ENCODE measurements at places on chromosomes 1 and 21.
A peak's percentile ranks its signal among the peaks of the same experiment; 100 is the strongest.

GRCh38 chr1:199859491-199859933 lies 168.0 kb upstream of the NR5A2 start:
- H3K4me1 ChIP-seq = peaks cover 29% of the 10 kb centered on the region
- no peaks in the 10 kb centered on the region for H3K36me3 ChIP-seq
- H3K27me3 ChIP-seq = no peaks in the 10 kb centered on the region
- no peak overlapping the region for H3K4me3 ChIP-seq
- peak overlapping the region; percentile 55 for H3K27ac ChIP-seq

DNA sequence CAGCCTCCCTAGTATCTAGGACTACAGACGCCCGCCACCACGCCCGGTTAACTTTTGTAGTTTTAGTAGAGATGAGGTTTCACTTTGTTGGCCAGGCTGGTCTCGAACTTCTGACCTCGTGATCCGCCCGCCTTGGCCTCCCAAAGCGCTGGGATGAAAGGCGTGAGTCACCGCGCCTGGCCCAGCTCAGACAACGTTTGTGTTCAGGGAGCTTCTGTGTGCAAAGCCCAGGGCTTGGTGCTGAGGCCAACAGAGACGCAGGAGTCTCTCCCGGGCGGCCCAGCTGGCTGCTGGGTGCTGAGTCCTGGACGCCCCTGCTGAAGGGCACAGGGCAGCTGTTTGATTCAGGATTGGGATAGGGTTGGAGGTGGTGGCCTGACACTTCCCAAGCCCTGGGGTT lies 3.0 kb downstream of the PRKCZ start:
- no peak for DNase-seq
- H3K4me3 ChIP-seq = no peak overlapping the region
- H3K4me1 ChIP-seq = 0 out of 2 replicates have a peak, but pooled peaks cover 4% of the 10 kb centered on the region
- H3K27ac ChIP-seq = no peak overlapping the region
- no peaks in the 10 kb centered on the region for H3K36me3 ChIP-seq

DNA sequence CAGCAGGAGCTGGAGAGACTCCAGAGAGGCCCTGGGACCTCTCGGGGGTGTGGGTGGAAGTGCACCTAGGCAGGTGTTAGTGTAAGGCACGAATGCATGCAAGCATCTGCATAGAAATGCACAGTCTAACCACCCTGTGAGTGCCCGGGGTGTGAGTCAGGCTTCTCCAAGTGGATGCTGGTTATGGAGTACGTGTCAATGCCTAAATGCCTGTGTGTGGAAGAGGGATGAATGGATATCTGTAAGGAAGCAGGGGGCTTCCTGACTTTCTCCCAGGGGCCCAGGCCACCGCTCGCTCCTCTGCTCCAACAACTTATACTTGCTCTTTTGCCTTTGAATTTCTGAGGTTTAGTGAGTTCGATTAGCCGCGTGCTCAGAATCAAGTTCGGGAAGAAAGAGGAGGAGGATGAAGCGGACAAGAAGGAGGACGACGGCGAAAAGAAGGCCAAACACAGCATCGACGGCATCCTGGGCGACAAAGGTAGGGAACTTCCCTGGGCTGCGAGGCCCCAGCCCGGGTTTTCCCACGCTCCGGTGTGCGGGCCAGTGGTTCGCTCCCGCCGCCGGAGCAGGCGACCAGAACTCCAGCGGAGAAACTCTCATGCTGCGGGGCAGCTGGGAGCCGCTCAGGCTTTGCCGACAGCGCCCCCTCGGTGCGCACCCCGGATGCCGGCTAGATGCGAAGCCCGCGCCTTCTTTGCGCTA lies 5.4 kb downstream of the PAX7 start:
- H3K36me3 ChIP-seq = no peaks in the 10 kb centered on the region
- no peak overlapping the region for H3K4me3 ChIP-seq
- no peak overlapping the region for H3K27ac ChIP-seq
- H3K4me1 ChIP-seq = no peaks in the 10 kb centered on the region
- peaks cover 93% of the 10 kb centered on the region for H3K27me3 ChIP-seq

- no peaks in the 10 kb centered on the region for H3K36me3 ChIP-seq
- no peak overlapping the region for H3K4me3 ChIP-seq
- no peak overlapping the region for H3K27ac ChIP-seq
Observed at GRCh38 chr1:115826628-115827027, 14.3 kb downstream of the NHLH2 start.

GRCh38 chr1:50968821-50969610 lies 1.0 kb upstream of the CDKN2C start:
- peaks cover 57% of the 10 kb centered on the region for H3K36me3 ChIP-seq
- DNase-seq = peak; percentile 65
- H3K4me1 ChIP-seq = peaks cover 3% of the 10 kb centered on the region
- no peaks in the 10 kb centered on the region for H3K27me3 ChIP-seq
- peak overlapping the region; percentile 99 for H3K27ac ChIP-seq

DNA sequence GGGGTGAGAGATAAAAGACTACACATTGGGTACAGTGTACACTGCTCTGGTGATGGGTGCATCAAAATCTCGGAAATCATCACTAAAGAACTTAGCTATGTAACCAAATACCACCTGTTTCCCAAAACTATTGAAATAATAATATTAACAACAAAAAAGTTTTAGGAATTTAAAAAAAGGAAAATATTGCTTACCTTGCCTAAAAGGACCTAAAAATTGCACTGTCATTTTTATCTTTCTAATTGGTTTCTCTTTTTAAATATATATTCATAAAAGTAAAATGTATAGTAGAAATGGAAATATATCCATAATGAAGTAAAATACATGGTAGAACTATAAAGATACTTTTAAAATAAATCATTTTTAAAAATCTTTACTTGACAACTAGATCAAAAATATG lies 719.3 kb upstream of the RGS18 start:
- DNase-seq = no peak
- H3K27me3 ChIP-seq = no peaks in the 10 kb centered on the region
- no peaks in the 10 kb centered on the region for H3K4me1 ChIP-seq
- no peak overlapping the region for H3K27ac ChIP-seq
- no peak overlapping the region for H3K4me3 ChIP-seq

DNA sequence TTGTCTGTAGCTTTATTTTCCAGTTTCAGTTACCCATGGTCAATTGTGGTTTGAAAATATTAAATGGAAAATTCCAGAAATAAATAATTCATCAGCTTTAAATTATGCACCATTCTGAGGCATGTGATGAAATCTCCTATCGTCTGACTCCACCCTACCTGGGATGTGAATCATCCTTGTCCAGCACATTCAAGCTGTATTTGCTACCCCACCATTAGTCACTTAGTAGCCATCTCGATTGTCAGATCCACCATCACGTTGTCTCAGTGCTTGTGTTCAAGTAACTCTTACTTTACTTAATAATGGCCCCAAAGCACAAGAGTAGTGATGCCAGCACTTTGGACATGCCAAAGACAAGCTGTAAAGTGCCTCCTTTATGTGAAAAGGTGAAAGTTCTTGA lies 4.0 kb downstream of the STPG1 start:
- no peak overlapping the region for H3K4me3 ChIP-seq
- peaks cover 43% of the 10 kb centered on the region for H3K4me1 ChIP-seq
- DNase-seq = no peak
- peak overlapping the region; percentile 48 for H3K27ac ChIP-seq
- H3K27me3 ChIP-seq = no peaks in the 10 kb centered on the region
- peaks cover 30% of the 10 kb centered on the region for H3K36me3 ChIP-seq

GRCh38 chr1:22582661-22583635 lies 19.7 kb downstream of the EPHA8 start:
- no peaks in the 10 kb centered on the region for H3K4me1 ChIP-seq
- H3K36me3 ChIP-seq = no peaks in the 10 kb centered on the region
- DNase-seq = no peak
- H3K4me3 ChIP-seq = no peak overlapping the region

DNA sequence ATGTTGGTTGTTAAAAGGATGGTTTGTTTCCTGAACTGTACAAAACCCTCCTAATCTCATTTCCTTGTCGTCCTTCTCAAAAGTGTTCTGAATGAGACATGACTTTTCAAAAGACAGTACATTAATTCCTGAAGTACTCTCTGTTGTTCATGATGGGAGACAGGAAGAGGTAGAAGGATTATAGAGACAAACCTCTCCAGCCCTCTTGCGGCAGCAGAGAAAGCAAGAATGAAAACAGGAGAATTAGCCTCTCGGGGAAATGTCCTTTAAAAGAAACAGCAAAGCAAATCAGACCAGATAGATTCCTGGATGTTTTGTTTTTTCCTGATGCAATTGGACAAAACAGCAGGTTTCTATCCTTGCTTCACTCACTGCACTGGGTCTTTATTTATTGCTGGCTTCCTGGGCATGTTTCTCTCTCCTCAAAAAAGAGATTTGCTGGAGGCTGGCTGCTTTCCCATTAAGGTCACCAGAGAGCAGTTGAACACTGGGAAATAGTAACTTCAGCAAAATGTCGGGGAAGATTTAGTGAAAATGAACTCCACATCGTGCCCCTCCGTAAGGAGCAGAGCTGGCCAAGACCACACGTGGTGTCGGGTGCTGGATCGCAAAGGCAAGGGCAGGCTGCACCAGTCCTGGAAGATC lies 145.8 kb upstream of the SYT6 start:
- H3K36me3 ChIP-seq = no peaks in the 10 kb centered on the region
- H3K27ac ChIP-seq = no peak overlapping the region
- H3K4me3 ChIP-seq = no peak overlapping the region
- H3K27me3 ChIP-seq = peaks cover 31% of the 10 kb centered on the region

GRCh38 chr1:20612221-20612746 lies 21.0 kb upstream of the PINK1 start:
- no peak overlapping the region for H3K4me3 ChIP-seq
- DNase-seq = no peak
- H3K27ac ChIP-seq = peak overlapping the region; percentile 86
- H3K27me3 ChIP-seq = no peaks in the 10 kb centered on the region

DNA sequence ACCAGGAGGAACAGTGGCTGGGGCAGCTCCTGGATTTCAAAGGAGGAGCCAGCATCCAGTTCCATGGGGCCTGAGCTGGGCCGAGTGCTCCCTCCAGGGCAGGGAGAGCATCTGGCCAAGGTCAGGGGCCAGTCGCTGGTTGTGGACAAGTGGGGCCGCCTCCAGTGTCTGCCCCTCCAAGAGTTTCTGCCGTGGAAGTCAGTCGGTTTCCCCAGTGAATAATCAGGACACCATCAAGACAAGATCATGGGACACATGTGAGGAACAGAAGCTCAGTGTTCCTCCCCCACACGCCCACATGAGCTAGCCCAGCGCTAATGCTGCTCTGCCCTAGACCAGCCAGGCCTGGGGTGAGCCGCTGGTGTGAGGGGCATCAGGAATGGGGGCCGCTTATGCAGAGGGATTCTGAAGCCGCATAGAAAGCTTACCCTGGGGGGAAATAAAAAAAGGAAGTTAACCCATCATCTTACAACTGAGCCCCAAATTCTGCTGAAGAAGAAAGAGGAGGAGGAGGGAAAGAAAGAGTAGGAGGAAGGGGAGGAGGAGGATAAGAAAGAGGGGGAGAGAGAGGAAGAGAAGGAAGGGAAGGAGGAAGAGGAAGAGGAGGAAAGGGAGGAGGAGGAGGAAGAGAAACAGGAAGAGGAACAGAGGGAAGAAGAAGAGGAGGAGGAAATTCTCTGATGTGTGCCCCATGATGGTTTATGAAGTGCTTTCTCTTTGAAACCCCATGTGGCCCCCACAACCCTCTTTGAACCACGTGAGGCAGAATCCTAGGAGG lies 198.4 kb downstream of the MATN1 start:
- H3K27ac ChIP-seq = peak overlapping the region; percentile 86
- no peaks in the 10 kb centered on the region for H3K27me3 ChIP-seq
- DNase-seq = peak; percentile 43
- no peaks in the 10 kb centered on the region for H3K36me3 ChIP-seq

DNA sequence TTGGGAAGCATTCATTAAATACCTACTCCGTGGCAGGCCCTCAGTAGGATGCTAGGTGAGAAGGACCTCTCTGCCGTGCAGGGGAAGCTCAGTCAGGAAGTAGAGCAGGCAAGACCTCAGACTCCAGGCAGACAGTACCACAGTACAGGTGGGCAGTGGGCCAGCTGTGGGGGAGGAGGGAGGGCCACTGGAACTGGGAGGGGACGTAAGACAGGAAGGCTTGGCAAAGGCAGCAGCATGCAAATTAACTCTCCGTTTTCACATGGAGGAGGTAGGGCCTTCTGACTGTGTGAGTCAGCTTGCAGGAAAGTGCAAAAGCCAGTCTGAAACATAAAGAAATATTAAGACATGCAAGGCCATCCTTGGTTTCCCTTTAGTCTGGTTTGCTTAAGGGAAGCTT lies 157.7 kb downstream of the TRIM33 start:
- H3K27ac ChIP-seq = no peak overlapping the region
- DNase-seq = no peak
- no peaks in the 10 kb centered on the region for H3K4me1 ChIP-seq
- H3K36me3 ChIP-seq = no peaks in the 10 kb centered on the region
- H3K27me3 ChIP-seq = no peaks in the 10 kb centered on the region

GRCh38 chr1:11558276-11558675 lies 79.3 kb downstream of the DISP3 start:
- H3K27ac ChIP-seq = no peak overlapping the region
- H3K4me3 ChIP-seq = no peak overlapping the region
- peaks cover 22% of the 10 kb centered on the region for H3K27me3 ChIP-seq
- no peaks in the 10 kb centered on the region for H3K4me1 ChIP-seq

DNA sequence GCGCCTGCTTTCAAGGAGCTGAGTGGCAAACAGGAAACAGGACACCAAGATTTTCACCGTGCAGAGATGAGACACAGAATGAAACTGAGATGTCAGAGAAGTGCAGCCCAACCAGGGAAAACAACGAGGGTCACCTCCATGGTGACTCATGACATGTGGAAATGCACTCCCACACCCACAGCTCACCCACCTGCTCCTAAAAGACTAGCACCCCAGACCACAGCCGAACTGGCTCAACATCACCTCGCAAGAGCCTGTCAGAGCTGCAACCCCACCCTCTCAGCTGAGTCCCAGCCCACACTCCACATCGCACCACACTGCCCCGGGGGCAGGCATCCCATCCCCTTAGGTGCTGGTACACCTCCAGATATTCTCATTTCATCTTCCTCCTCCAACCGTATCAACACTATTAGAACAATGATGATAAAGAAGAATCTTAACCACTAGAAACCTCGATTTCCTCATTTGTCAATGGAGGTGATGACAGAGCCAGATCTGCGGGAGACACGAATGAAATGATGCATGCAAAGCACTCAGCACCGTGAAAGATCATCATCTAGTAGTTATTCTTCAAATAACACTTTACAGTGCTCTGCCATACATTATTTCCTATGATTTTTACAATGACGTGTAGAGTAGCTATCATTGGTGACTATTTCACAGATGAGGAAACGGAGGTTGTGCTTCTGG lies 103.2 kb downstream of the DMRTB1 start:
- no peak overlapping the region for H3K4me3 ChIP-seq
- DNase-seq = no peak
- H3K27me3 ChIP-seq = 0 out of 2 replicates have a peak, but pooled peaks cover 5% of the 10 kb centered on the region
- H3K36me3 ChIP-seq = no peaks in the 10 kb centered on the region
- no peaks in the 10 kb centered on the region for H3K4me1 ChIP-seq

DNA sequence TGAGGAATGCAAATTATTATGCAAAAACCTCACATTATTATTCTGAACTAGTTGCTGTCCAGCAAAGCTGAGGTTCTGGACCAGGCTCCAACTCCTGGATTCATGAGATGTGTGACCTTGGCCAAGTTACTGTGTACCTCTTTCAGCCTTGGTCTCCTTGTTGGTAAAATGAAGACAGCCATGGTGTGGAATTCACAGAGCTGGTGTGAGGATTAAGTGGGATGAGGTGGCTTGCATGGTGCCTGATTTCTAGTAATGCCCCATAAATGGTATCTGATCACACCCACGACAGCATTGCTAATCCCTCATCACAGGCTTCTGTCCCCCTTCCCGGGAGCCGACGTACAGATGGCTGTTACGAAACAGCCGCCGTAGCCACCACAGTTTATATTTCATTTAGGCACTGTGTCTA lies 59.6 kb downstream of the PGBD5 start:
- no peaks in the 10 kb centered on the region for H3K4me1 ChIP-seq
- H3K36me3 ChIP-seq = no peaks in the 10 kb centered on the region
- H3K4me3 ChIP-seq = no peak overlapping the region
- no peaks in the 10 kb centered on the region for H3K27me3 ChIP-seq
